Activated T-cell treated with anti-CD3 and anti-CD28 coated beads, Interleukin-2, amount 50 U/mL, for 4 hours (primary cell): ENCODE measurements at places on chromosomes 5 and 9.

GRCh38 chr5:109826426-109826825 lies 136.7 kb downstream of the MAN2A1 start:
- no peak for DNase-seq

GRCh38 chr5:172509405-172509781 lies 55.1 kb upstream of the SH3PXD2B start:
- no peak for DNase-seq

- DNase-seq: no peak
Measured at GRCh38 chr9:79662537-79662956, 90.8 kb downstream of the TLE4 start.

GRCh38 chr5:137521246-137521645 lies 22.1 kb upstream of the SPOCK1 start:
- no peak for DNase-seq

- DNase-seq: no peak
Measured at GRCh38 chr9:85742597-85742936, 813 bp upstream of the AGTPBP1 start.

- DNase-seq: peak; percentile 80
Measured at GRCh38 chr5:134586866-134587524, 45.6 kb downstream of the SAR1B start.

GRCh38 chr9:18728642-18729041 lies 254.7 kb downstream of the ADAMTSL1 start:
- DNase-seq: no peak

GRCh38 chr5:82820188-82820587 lies 257.0 kb downstream of the TMEM167A start:
- DNase-seq: no peak

DNA sequence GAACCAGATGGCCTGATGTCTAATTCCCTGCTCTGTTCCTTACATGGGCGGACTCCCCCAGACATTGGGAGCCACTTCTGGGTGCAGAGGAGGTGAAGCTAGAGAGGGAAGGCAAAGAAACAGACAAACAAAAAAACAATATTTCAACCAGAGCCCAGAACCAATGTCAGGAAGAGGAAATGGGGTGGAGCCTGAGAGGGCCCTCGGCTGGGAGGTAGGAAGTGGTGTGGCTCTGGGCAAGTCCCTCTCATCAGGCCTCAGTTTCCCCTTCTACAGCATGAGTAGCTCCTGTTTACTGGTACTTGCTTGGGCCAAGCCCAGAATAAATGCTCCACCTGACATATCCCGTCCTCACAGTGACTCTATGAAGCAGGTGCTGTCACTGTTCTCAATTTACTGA lies 11.1 kb downstream of the SH2D3C start:
- DNase-seq: no peak

DNA sequence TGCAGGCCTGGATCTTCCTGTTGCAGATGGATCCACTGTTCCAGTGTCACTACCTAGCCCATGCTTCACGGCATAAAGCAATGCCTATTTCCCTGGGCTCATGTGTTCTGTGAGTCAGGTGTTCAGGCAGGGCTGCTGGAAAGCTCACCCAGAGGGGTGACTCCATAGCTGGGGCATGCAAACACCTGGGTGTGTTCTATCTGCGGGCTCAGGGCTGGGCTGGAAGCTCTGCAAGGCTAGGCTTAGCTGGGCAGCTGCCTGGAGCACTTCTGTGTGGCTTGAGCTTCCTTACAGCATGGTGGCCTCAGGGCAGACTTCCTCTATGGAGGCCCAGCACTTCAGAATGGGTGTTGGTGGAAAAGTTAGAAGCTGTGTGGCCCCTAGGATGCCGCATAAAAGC lies 139.9 kb downstream of the GADD45G start:
- no peak for DNase-seq

GRCh38 chr5:54403885-54404416 lies 51.5 kb upstream of the HSPB3 start:
- DNase-seq: no peak

GRCh38 chr9:115063058-115063845 lies 54.7 kb downstream of the TNC start:
- DNase-seq: no peak

GRCh38 chr5:55896663-55897062 lies 45.5 kb downstream of the IL31RA start:
- DNase-seq: no peak

DNA sequence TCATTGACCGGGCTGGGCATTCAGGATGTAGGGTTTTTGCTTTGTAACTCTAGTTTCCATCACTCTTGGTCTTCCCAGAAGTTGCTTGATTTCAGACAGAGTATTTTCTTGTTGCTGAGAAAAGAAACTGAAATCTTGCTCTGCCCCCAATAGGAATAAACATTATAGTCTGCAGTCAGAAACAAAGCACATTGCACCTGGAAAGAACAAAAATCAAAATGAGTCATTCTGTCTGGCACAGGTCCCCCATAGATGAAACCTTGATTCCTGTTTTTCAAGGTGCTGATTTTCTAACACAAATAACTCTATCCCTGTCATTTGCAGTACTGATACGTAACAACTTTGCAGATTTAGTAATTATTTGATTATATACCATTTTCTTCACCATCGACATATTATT lies 232.1 kb downstream of the FBXO4 start:
- no peak for DNase-seq

DNA sequence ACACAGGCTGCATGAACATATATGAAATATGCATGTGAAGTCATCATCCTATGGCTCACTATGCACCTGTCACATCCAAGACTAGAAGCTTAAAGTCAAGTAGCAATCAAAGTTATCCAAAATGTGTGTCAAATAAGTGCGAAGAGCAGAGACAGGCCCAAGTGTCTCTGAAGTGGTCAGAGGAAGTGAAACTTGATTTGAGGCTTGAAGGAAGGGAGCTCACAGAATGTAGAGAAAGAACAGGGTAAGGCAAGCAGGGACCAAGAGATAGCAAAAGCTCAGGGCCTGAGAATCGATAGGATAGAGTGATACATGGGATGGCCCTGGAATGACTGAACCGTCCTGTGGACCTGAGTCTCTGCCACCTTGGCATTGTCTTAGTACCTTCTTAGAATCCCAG lies 274.3 kb upstream of the TRPC7 start:
- DNase-seq: no peak

DNA sequence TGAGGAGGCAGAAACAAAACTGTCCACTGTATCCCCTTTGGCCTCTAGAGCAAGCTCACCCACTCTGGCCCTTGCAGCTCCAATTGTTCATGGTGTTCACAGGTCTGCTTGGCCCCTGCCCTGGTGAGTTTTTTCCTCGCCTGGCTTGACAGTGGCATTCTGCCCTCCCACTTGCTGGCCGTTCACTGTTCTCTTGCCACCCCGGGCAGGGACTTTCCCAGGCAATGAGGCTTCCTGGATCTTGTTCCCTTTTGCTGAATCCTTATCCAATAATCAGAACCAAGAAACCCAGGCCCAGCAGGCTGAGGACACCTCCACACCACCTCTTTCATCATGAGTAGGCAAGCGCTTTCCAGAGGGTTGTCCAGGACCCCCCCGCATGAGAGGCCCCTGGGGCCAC lies 31.2 kb downstream of the ZNF618 start:
- no peak for DNase-seq
